ENCODE measurements at places on chromosomes 3 and 15.
A peak's percentile ranks its signal among the peaks of the same experiment; 100 is the strongest.

DNA sequence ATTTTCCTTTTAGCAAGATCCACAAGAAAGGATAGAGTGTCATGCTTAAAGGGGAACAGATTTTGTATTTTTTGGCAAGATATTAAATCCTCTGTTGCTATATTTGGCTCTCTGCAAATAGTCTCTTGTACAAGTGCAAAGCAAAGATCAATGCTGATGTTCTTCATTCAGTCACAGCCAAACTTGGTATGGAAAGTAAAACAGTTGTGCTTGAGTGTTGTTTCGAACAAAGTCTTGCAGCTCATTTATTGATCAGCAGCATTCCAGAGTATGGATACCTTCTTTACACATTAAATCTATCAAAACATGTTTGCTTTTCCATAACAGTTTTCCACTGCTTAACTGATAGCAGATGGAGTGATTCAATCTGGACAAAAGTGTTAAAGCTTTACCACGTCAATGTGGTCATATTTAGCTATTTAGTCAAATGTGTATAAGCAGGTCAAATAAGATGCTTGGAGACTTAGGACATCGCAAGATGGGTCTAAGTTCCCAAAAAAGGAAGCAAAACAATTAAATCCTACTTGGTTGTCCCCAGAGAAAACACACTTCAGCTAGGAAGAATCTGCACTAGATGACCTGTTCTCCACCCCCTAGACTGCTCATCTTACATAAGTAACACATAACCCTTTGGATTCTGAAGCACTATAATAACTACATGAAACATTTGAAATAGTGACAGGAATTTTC is 52.4 kb downstream of the VGLL3 start:
- no peak for DNase-seq
- no peaks in the 10 kb centered on the region for H3K27me3 ChIP-seq
- H3K27ac ChIP-seq: no peak overlapping the region
- no peak overlapping the region for H3K4me3 ChIP-seq
- no peaks in the 10 kb centered on the region for H3K36me3 ChIP-seq
- H3K4me1 ChIP-seq: no peaks in the 10 kb centered on the region

DNA sequence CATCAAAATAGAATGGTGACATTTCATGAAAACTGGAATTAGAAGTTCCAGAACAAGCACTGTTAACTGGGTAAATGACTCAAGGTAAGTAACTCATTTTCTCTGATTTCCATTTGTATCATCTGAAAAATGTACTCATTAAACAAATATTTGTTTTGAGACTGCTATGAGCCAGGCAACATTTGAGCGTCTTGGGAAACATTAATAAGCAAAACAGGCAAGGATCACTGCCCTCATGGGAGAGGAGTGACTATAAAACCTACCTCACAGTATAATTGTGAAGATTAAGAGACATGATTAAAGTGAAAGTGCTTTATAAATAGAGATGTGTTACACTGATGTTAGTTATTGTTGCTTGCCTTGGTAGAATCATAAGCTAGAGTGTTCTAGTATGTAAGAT is 711.8 kb upstream of the UBE2E2 start:
- H3K36me3 ChIP-seq: no peaks in the 10 kb centered on the region
- H3K4me3 ChIP-seq: no peak overlapping the region
- no peak overlapping the region for H3K27ac ChIP-seq
- H3K27me3 ChIP-seq: no peaks in the 10 kb centered on the region
- no peaks in the 10 kb centered on the region for H3K4me1 ChIP-seq
- no peak for DNase-seq

GRCh38 chr3:120762615-120763014 is 20.1 kb downstream of the GTF2E1 start:
- no peaks in the 10 kb centered on the region for H3K36me3 ChIP-seq
- H3K27me3 ChIP-seq: no peaks in the 10 kb centered on the region
- no peak overlapping the region for H3K27ac ChIP-seq
- H3K4me3 ChIP-seq: no peak overlapping the region

DNA sequence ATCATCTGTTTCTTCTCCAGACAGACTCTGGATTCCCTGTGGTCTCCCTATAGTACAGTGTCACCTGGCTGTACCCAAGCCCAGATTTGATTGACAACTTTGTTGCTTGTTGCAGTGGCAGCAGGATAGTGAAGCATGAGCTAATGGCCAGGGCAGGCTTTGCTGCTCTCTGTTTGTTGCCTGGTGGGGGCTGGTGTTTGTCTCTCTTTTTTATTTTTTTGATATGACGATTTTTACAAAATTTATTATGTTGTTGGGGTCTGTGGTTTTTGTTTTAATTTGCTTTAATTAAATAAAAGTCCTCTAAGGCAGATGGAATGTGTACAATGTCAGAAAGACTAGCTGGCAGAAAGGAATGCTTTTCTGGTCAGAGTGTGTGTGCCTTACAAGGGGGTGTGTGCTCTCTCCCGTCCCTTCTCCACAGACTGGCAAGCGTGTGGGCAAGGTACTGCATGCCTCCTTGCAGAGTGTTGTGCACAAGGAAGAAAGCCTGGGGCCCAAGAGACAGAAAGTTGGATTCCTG is 15.2 kb upstream of the CLEC3B start:
- H3K27me3 ChIP-seq: no peaks in the 10 kb centered on the region
- H3K4me3 ChIP-seq: no peak overlapping the region
- peaks cover 34% of the 10 kb centered on the region for H3K4me1 ChIP-seq
- no peak for DNase-seq
- peak overlapping the region; percentile 89 for H3K27ac ChIP-seq
- H3K36me3 ChIP-seq: no peaks in the 10 kb centered on the region

- H3K27me3 ChIP-seq: no peaks in the 10 kb centered on the region
- no peak overlapping the region for H3K4me3 ChIP-seq
Observed at GRCh38 chr3:24780991-24781390, 286.3 kb upstream of the THRB start.

DNA sequence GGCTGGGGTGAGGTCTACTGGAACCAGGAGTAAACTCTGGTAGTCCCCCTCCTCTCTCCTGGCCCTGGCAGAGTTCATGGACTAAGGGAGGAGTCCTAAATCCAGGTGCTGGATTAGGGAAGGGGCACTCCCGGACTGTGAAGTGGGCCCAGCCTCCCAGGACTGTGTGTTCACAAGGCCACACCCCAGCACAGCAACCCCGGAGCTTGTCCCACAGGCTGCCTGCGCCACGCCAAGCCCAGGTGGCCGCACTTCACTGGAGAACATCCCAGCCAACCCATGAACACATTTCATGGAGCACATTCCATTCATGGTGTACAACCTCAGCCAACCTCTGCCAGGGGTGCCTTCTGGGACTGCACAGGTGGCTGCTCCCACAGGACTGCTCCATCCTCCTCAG is 8.2 kb downstream of the ARPIN start:
- no peaks in the 10 kb centered on the region for H3K4me1 ChIP-seq
- peak; percentile 42 for DNase-seq
- H3K27me3 ChIP-seq: no peaks in the 10 kb centered on the region
- H3K36me3 ChIP-seq: no peaks in the 10 kb centered on the region
- no peak overlapping the region for H3K27ac ChIP-seq

DNA sequence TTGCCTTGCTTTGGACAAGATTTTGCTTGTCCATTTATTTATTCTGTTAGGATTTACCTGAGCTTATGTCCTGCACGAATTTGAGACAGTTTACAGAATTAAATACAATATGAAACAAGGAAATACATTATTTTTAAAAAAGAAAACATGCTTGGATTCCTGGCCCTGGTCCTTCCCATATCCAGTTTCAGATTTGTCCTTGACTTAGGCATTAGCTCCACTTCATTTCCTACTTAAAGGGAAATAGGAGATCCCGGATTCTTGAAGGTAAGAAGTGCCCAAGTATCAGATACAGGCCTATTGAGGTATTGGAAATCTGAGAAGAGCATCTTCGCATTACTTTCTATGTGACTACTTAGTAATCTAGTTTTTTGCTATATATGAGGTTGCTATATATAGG is 672.0 kb downstream of the SI start:
- H3K4me3 ChIP-seq: no peak overlapping the region
- H3K27me3 ChIP-seq: no peaks in the 10 kb centered on the region
- H3K27ac ChIP-seq: no peak overlapping the region
- no peaks in the 10 kb centered on the region for H3K4me1 ChIP-seq
- DNase-seq: no peak

- no peaks in the 10 kb centered on the region for H3K36me3 ChIP-seq
- no peak overlapping the region for H3K4me3 ChIP-seq
- no peaks in the 10 kb centered on the region for H3K4me1 ChIP-seq
- no peak overlapping the region for H3K27ac ChIP-seq
Observed at GRCh38 chr3:133880287-133880686, 15.4 kb downstream of the RAB6B start.

DNA sequence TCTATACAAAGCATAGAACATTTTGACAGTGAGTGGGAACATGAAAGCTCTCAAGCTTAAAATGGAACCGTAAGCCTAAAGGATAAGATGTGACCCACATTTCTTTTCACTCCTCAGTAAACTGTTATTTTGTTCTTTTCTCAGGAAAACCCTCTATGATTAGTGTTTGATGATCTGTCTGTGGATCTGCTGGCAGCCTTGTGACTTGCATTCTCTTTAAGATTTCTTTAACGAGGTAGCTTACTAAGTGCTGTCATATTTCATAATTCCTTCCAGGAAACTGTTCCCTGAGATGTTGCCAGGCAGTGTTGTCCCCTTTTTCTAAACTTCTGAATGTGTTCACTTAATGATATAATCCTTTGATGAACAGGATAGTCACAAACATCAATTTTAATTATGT is 167.6 kb downstream of the PYDC2 start:
- no peaks in the 10 kb centered on the region for H3K36me3 ChIP-seq
- no peaks in the 10 kb centered on the region for H3K27me3 ChIP-seq
- DNase-seq: no peak

DNA sequence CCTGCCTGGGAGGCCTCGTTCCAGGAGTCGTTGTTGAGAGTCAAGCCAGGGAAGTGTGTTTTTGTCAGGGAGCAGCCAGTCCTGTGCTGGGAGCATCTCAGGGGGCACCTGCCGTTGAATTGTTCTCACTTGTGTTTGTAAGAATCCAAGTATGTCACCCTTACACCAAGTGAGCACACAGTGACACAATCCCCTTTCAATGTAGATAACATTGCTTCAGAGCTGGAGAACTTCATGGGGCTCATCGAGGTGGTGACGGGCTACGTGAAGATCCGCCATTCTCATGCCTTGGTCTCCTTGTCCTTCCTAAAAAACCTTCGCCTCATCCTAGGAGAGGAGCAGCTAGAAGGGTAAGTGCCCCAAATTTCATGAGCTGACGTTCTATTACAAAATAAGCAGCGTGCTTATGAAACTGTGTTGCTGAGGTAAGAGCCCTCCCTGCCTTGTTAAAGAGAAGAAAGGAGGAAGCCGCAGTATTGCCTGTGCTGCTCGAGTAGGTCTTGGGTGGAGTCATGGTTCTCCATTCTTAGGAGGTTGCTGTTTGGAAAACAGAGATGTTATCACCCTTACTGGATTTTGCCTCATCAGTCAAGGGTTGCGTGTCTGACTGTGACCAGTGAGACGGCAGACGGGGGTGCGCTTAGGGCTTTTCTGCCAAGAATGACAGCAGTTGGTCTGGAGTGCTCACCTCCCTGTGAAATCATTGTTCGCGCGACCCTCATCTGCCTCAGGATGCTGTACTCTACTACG is 108.1 kb downstream of the PGPEP1L start:
- no peak overlapping the region for H3K4me3 ChIP-seq
- peaks cover 9% of the 10 kb centered on the region for H3K36me3 ChIP-seq
- no peak for DNase-seq
